ENCODE measurements at places on chromosomes 3 and 15.

GRCh38 chr3:109125902-109126301 lies 8.0 kb upstream of the MORC1 start:
- no peak for DNase-seq

- DNase-seq, result peak; percentile 68
These were observed 698 bp downstream of the IL1RAP start for GRCh38 chr3:190514413-190515153.

DNA sequence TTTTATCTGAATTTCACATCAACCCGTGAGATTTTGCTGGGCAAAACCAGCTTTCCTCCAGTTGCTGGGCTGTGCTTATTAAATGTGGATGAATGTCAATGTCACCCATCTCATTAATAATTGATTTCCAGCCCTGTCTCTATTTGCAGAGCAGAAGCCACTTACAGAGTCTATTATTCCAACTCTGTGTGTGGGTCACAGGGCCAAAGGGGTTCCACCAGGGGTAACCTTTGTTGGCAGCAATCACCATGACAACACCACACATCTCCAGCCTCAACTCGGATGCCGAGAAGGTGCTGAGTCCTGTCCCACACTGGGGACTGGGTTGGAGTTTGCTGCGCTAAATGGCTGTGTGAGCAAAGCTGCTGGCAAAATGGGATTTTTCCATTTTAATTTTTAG lies 51.1 kb upstream of the WNT5A start:
- DNase-seq, result no peak

GRCh38 chr3:172104471-172105072 lies 65.2 kb downstream of the FNDC3B start:
- no peak for DNase-seq

All from activated CD8-positive, alpha-beta memory T cell treated with anti-CD3 and anti-CD28 coated beads, Interleukin-2, amount 50 U/mL, for 48 hours (primary cell).